CD4-positive, CD25-positive, alpha-beta regulatory T cell (primary cell): ENCODE measurements at places on chromosomes 5 and 9. TPM values are rescaled to one million over a fixed set of nuclear protein-coding genes. Genes with fewer than 3 reads are reported as not detected.
A peak's percentile ranks its signal among the peaks of the same experiment; 100 is the strongest.

GRCh38 chr5:39083968-39084367 lies 9.8 kb upstream of the RICTOR start:
- DNase-seq: no peak

GRCh38 chr5:34480810-34481528 lies 175.2 kb upstream of the RAI14 start:
- no peak for DNase-seq

GRCh38 chr9:16266648-16267276 lies 603.7 kb downstream of the BNC2 start:
- DNase-seq: no peak

- no peak for DNase-seq
Observed at GRCh38 chr5:132981288-132981687, 17.9 kb upstream of the AFF4 start.

- no peak for DNase-seq
Observed at GRCh38 chr5:1227667-1228066, 2.5 kb downstream of the SLC6A18 start.

DNA sequence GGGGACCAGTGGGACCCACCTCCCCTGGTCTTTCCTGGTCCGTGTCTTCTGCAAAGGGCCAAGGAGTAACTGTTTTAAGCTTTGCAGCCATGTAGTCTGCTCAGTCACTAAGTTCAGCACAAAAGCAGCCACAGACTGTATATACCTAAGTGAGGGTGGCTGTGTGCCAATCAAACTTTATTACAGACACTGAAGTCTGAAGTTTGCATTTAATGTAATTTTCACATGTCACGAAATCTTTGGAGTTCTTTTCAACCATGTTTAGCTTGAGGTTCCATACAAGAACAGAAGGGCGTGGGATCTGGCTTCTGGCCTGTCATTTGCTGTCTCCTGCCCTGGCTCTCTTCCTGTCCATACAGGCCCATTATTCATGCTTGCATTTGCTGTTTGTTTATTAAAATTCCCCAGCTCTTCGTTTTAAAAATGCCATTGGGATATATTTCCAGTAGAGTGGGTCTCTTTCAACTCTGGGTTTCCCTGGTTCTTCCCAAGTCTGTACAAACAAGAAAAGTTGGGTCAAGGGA lies 64.2 kb upstream of the ECM2 start:
- no peak for DNase-seq

GRCh38 chr5:136768457-136768856 lies 403.1 kb upstream of the TRPC7 start:
- DNase-seq: no peak

GRCh38 chr5:72525816-72526215 lies 18.6 kb upstream of the ZNF366 start:
- no peak for DNase-seq

GRCh38 chr9:23826120-23826629 lies at the start of gene ELAVL2:
TSS of gene ELAVL2 (minus strand) at chr9:23826240. CDS start at chr9:23762234, 64,006 bp downstream.
- DNase-seq: peak; percentile 25

- DNase-seq: peak; percentile 12
Observed at GRCh38 chr5:170426149-170426767, 37.1 kb upstream of the KCNMB1 start.

DNA sequence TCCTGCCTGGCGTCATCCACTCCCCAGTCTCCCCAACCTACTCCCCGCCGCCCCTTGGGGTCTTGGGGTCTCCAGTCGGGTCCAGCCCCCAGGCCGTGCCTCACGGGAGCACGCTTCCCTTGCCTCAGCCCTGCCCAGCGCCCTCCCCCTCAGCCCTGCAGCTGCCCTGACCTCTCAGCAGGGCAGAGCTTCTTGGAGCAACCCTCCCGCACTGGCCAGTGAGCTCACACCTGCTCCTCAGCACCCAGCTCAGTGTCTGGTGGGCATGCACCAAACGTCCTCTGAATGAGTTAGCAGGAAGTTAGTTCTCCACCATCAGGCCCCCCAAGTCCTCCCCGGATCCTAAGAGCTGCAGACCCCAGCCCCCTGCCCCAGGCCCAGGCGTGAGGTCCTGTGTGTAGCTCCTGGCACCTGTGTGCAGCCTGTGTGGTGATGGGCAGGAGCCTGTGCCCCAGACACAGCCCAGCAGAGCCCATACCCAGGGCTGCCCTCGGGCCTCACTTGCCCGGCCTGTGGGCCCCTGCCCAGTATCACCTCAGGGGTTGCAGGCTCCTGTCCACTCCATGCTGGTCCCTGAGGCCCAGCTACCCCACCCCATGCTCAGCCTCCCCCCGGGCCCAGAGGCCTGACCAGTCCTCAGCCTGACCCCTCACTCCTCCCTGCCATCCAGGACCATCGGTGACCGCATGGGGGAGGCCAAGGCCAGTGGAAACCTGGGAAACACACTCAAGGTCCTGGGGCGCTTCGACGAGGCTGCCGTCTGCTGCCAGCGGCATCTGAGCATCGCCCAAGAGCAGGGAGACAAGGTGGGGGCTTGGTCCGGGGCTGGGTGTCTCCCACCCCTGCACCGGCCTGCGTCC lies 8.2 kb downstream of the GPSM1 start:
- no peak for DNase-seq

- no peak for DNase-seq
Observed at GRCh38 chr9:91488341-91488740, 64.7 kb upstream of the NFIL3 start.

DNA sequence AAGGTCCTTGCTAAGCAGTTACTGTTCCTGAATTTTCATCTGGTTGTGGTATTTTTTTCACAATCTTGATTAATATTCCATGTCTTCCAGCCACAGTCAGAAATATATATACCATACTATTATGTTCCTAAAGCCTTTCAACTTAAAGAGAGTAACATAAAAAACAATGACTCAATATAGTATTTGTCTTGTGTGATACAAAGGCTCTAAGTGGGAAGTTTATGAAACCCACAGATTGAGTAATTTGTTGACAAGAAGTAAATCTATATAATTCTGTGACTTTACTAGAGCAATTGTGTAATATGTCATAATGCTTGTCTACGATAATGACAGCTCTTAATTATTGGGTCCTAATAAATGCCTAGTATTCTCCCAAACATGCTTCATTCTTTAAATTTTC lies 509.4 kb downstream of the ISL1 start:
- DNase-seq: no peak

DNA sequence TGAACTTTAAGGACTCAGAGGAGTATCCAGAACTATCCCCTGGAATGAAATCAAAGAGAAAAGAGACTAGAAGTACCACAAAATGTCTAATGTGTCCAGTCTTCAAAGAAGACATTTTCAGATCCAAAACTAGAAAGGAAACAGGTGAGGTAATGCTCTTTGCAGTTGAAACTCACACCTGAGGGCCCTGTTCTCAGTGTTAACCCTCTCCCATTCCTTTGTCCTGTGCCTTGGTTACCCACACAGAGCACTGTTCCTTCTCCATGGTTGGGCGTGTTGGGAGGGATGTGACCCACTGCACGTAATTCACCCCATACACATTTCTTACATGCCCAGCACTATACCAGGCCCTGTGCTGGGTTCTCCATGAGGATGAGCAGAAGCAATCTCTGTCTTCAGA lies 21.3 kb downstream of the MSANTD3 start:
- no peak for DNase-seq

DNA sequence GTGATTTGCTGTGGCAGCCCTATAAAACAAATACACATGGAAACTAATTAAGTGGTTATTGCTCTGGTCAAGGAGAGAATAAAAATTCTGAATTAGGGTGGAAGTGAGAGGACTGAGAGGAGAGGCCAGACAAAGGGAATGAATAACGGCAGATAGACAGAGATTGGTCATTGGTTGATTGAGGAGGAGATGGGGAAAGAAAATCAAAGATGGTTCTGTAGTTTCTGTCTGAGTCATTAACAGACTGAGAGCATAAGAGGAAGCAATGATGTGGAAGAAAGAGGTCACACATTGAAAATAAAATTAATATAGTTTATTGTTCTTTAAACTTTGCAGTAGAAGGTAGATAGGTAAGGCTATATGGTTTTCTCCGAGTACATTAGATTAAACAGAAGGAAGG lies 469.8 kb downstream of the ACTL7B start:
- no peak for DNase-seq

DNA sequence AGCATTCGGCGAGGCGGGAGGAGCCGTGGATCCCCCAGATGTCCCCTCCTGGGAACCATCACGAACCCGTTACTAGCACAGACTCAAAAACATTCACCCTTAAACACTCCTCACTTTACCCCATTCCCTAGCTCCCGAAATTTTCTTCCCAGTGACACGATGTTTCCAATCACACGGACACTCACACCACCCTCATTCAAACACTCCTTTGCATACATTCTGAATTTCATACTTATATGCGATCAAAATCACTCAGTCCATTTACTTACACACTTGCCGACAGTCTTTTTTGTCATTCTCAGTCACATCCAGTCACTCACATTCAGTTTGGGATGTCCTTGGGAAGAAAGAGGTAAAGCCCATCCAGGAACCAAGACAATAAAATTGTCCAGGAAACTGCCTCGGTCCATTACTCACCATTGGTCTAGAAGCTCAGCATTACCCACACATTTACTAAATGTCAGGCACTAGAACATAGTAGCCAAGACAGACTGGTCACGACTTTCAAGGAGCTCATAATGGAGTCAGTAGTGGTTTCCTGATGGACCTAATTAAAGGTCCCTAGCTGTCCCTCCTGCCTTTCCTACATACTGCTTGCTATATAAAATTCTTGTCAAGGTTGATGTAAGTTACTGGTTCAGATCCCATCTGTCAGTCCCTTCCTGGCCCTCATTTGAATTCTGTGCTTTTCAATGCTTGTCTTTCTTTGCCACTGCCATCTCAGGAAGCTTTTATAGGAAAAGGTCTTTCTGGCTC lies 574 bp downstream of the SLC35A4 start:
- DNase-seq: no peak

DNA sequence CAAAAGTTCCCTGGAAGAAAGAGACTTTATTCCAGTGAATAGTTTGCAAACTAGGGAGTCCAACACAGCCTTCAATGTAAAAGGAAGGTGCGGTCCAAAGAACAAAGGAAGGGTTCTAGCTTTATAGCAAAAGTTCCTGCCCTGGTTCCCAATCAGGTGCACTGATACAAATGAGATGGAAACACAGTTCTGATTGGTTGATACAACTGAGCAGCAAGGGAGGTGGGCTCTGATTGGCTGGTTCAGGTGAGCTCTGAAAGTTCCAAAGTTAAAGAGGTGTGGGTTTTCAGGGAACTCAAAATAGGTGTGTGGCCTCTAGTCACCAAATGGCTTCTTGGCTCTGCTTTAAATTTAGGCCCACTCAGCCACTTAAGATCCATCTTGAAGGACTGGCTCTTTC lies 43.1 kb downstream of the P4HA2 start:
- no peak for DNase-seq

- DNase-seq: no peak
Observed at GRCh38 chr5:122879076-122879475, 33.7 kb downstream of the SNX24 start.

DNA sequence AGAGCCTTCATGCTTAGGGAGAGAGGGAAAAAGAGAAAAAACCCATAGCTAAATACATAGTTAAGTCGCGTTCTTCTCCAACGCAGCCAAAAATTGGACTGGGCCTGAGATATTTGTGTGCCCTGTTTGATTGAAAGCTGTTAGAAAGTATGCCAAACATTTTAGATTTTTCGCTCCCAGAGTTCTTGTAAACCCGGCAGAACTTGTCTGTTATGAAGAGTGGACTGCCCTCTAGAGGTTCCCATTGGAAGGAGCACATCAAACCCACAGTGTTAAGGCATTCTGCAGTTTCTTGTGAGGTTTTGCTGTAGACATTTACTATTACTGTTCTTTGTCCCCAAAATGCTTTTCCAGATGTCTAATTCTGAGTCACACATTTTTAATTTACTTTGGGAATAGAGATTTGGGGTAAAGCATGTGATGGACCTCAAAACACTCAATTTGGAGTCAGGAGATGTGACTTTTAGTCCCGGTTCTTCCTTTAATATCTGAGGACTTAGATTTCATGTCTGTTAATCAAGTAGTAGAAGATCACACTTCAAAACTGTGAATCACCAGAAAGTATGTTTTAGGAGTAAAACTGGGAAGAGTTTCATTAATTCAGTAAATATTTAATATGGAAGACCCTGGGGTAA lies 96.6 kb downstream of the PCSK1 start:
- DNase-seq: peak; percentile 24

GRCh38 chr9:124353811-124354274 lies 61.4 kb downstream of the PSMB7 start:
- DNase-seq: no peak

DNA sequence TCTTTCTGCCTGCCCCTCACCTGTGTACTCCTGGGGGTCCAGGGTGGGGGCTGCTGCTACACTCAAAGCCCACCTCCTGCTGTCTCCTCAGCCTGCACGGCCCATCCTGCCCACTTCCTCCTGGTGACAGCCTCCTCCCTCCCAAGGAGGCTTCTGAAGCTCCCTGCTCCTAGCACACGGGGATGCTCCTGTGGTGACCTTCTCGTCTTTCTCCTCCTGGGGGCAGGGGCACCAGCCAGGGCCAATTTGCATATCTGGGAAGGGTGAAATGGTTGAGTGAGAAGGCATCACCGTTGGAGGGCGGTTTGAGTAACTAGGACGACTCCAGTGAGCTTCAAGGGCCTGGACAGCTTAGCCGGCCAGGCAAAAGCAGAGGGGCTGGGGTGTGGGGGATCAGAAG lies 51.9 kb upstream of the COL5A1 start:
- DNase-seq: no peak

DNA sequence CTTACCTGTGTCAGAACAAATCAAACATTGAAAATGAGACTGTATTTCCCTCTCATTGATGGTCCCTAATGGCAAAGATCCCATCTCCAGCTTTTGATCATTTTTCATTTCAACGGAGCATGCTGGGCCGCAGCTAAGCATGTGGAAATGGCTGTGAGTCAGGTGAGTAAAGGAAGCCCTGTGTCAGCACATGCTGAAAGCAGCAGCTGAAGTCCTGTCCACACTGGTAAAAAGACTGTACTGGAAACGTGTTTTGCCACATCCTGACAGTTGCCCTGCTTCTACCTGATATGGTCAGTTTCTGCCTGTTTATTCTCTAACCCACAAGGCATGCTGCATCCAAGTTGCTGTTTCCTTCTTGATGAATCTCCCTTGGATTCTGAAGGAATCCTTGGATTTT lies 330.1 kb downstream of the EFNA5 start:
- no peak for DNase-seq

DNA sequence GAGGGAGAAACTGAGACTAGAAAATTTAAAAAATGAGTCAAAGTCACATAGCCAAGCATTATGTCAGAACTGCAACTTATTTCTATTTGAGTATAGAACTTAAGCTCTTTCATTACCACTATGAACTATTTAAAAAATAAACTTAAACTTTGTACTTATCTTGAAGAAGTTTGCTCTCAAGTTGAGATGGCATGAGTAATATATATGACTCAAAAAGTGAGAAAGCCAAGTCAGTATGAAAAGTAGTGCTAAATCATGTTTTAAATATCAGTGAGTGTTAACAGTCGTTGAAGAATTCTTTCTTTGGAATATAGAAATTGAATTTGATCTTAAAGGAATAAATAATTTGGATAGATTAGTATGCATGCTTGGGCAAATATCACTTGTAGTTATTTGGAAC lies 36.3 kb upstream of the CDH10 start:
- no peak for DNase-seq

KLF9 gene
- 86.7 TPM for total RNA-seq

PCDHGC5 gene
- not detected for total RNA-seq

GABRA1 gene
- total RNA-seq: not detected

CMYA5 gene
- 0.10 TPM for total RNA-seq

ADAM19 gene
- total RNA-seq: 113 TPM

HINT2 gene
- 21.7 TPM for total RNA-seq

IL5 gene
- total RNA-seq: not detected

GAPT gene
- 1.1 TPM for total RNA-seq

RPP25L gene
- 6.7 TPM for total RNA-seq

GBA2 gene
- 47.9 TPM for total RNA-seq

AGPAT2 gene
- 11.0 TPM for total RNA-seq

SMIM15 gene
- 15.9 TPM for total RNA-seq
